GM03348 (cell line): ENCODE measurements at places on chromosomes 6 and 20.

GRCh38 chr20:54014293-54014926, 56.0 kb downstream of the BCAS1 start:
- DNase-seq, result peak; percentile 24

- DNase-seq, result peak; percentile 50
These were observed 309.9 kb upstream of the NOX3 start for GRCh38 chr6:155765275-155766194.

GRCh38 chr6:21348504-21349195, 244.9 kb upstream of the SOX4 start:
- peak; percentile 35 for DNase-seq

- DNase-seq, result no peak
These were observed 74.2 kb downstream of the ATXN1 start for GRCh38 chr6:16687045-16687444.

GRCh38 chr6:130730600-130730999, 96.6 kb upstream of the SMLR1 start:
- DNase-seq, result no peak

DNA sequence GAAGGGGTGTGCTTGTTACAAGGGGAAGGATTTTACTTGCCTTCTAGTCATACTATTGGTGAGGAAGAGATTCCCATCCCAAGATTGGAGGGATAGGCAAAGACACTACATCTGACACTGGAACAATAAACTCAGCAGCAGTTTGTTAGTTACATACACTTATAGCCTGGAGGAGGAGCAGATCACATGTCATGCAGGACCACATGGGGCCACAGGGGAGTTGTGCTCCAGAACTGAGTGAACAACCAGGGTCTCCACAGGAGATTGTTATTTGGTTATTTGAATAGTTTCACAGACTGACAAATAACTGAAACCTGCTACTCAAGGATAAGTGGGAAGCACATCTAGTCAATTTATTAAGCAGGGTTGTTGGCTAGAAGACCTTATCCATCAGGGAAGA, 559.4 kb upstream of the MANEA start:
- DNase-seq, result no peak

DNA sequence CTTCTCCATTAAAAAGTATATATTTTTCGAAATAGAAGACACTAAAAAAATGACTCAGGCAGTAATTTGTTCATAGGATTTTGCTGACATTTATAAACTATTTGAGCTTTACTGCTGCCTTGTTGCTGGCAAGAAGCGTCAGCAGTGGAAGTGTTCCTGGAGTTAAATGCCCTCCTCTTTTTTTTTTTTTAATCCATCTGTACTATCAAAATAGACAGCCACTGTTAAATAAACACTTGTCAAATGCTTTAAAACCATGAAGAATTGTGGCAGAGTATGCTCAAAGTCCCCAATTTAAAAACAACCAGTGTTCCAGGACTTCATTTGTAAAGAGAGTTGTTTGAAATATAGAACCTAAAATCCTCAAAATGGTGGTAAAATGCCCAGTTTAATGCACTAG, 253.8 kb downstream of the NKAIN2 start:
- DNase-seq, result no peak

DNA sequence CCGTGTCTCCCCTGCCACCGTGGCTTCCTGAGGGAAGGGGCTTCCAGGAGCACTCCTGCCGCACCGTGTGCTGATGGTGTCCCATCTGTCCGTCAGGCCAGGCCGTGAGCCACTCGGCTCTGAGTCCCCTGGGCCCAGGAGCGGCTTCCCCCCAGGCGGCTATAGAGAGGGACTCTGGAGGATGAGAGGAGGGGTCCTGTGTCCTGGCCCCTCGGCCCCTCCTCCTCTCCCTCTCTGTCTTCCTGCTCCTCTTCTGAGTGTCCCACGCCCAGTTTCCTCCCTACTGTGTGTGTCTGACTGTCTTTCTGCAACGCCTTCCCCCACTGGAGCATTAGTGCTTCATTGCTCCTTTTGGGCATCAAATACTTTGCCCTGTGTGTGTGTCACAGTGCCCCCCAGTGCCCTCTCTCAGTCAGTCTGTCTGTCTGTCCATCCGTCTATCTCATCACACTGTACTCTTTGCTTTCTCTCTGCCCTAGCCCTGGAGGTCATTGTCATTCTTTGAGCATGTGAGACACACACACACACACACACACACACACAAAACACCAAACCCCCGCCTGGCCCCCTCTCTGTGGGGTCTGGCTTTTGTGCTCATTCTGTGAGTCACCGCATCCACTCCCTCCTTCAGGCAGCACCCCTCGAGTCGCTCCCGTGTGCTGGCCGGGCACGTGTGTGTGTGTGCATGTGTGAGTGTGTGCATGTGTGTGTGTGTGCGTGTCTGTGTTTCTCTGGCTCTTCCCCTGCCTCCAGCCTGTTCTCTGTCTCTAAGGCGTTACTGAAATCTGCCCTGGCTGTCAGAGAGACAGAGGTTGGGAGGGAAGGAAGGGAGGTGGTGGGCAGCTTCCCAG, 71.9 kb downstream of the SRC start:
- DNase-seq, result peak; percentile 47

- DNase-seq, result no peak
These were observed 9.7 kb downstream of the LINC00237 start for GRCh38 chr20:21096321-21097043.

DNA sequence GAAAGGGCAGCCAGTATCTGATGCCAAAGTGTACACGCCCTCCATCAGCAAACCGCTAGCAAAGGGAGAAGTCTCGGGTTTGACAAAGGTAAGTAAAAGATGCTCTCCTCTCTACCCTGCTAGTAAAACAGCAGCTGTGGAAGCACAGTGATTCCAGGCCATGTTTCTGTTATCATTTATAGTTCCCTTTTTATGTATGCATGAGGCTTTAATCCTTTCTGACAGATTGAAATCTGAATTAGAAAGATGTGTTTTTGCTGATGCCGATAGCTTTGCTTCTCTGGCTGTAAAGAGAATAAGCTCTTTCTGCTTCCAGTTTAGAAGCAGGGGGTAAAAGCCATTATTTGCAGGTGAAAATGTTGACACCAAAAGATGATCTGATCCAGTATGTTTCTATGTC, 392.4 kb upstream of the SOX4 start:
- DNase-seq, result no peak

- DNase-seq, result no peak
These were observed 23.7 kb downstream of the SPATA2 start for GRCh38 chr20:49891476-49892110.

- no peak for DNase-seq
These were observed 105.5 kb downstream of the PTPRK start for GRCh38 chr6:128414943-128415342.

DNA sequence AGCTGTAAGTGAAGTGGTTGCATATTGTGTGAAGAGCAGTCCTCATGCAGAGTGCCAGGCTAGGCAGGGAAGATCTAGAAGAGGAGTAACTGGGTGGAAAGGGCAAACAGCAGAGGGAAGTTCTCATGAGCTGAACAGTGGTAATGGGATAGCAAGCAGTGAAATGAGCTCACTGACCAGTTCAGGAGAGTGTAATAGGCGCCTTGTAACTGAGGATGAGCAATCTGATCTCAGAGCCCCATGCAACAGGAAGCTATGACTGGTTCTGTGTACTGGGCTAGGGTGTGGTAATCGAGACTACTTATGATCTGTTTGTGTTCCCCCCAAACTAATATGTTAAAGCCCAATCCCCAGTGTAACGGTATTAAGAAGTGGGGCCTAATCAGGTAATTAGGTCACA, 98.6 kb downstream of the RFX6 start:
- no peak for DNase-seq

- DNase-seq, result no peak
These were observed 59.3 kb upstream of the AKAP12 start for GRCh38 chr6:151180330-151181048.

- no peak for DNase-seq
These were observed 142.9 kb downstream of the CDC5L start for GRCh38 chr6:44530209-44530909.

DNA sequence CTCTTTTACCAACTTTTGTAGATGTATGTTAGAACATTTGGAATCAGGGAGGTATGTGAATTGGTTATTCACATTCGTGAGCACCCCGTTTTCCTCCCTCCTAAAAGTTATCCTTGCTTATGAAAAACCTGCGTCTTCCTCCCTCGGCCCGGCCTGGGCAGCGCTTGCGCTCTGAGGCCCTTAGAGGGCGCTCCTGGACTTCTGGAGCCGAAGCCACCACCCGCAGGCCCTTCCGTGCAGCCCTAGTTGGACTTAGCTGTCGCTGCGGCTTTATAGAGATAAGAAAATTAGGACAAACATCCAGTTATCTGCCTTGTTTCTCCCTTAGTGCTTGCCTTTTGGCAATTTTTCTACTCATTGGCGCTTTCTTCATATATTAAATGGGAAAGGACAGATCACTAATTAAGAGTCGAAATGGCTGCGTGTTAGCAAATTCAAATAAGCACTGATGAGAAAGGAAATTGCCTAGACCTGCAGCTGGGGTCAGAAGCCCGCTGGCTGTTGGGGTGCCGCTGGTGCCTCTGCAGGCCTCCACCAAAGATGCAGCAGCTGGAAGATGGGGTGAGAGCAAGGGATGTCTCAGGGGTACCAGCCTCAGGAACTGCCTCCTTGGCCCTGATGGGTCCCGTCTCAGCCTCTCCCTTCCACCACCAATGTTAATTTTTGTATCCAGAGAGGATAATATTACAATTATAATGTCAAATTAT, 5.2 kb downstream of the FNDC1 start:
- DNase-seq, result peak; percentile 85

- no peak for DNase-seq
These were observed 566.6 kb upstream of the ID4 start for GRCh38 chr6:19270616-19271015.

DNA sequence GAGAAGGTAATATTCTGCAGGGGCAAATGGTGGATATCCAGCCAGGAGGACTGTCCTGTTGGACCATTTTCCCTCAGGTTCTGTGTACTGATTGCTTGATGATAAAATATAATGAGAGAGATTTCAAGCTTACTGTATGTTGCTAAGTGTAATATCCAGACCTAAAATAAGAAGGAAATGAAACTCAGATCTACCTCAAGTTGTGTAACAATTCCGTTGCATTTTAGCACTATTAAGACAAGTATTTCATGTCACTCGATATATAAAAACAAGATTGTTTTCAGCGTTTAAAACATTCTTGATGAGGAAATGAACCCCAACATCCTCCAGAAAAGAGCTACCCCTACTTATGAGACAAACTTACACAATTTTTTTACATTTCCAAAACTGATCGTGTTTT, 57.2 kb downstream of the RGS17 start:
- DNase-seq, result no peak

DNA sequence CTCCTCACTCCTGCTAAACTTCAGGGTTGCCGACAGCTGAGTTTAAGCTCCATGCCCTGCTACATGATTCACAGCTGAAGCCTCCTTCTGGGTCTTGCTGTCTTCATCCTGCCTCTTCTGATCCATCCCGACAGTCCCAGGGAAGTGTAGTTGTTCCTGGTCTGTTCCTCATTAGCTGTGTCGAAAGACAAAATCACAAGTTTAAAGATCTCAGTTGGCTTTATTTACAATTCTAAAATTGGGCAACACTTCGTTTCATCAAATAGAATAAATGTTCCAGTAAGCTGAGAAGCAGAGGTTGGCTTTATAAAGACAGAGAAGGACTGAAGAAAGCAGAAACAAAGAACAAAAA, 4.1 kb upstream of the SLC2A10 start:
- DNase-seq, result peak; percentile 78

- no peak for DNase-seq
These were observed 150.4 kb upstream of the PHACTR3 start for GRCh38 chr20:59453759-59454560.

DNA sequence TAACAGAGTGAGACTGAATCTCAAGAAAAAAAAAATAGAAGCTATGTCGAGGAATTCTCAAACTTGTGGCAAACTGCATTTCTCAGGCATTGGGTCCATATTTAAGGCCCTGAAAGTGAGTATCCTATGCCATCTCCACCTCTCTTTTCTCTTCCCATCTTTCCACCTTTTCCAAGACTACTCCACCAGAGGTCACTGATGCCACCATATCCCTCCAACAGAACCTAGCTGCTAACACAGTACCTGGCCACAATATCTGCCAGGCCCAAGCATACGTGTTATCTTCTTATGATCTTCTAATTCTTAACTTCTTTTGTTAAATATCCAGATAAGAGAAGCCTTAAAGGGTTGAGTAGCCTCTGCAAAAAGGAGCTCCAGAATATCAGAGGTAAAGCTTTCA, 8.2 kb upstream of the ADGRF4 start:
- DNase-seq, result no peak

- DNase-seq, result no peak
These were observed 172.1 kb downstream of the CDKAL1 start for GRCh38 chr6:20706238-20706938.

DNA sequence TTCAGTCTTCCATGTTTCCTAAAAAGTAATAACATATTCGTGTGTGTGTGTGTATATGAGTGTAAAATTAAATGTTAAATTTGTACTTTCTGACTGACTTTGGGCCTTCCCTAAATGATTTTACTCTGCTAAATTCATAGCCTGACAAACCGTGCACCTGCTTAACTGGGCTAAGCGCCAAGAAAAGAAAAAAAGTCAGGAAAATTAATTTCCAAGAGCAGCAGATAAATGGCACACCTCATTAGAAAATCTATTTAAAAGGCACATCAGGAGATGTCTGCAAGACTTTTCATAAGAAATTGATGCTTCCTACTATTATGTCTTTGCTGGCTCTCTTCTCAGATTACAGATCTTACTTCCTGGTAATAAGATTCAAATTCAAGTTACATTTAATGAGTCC, 72.4 kb downstream of the TRDN start:
- no peak for DNase-seq

- DNase-seq, result peak; percentile 6
These were observed 669 bp upstream of the TMEM30A start for GRCh38 chr6:75285283-75285639.

DNA sequence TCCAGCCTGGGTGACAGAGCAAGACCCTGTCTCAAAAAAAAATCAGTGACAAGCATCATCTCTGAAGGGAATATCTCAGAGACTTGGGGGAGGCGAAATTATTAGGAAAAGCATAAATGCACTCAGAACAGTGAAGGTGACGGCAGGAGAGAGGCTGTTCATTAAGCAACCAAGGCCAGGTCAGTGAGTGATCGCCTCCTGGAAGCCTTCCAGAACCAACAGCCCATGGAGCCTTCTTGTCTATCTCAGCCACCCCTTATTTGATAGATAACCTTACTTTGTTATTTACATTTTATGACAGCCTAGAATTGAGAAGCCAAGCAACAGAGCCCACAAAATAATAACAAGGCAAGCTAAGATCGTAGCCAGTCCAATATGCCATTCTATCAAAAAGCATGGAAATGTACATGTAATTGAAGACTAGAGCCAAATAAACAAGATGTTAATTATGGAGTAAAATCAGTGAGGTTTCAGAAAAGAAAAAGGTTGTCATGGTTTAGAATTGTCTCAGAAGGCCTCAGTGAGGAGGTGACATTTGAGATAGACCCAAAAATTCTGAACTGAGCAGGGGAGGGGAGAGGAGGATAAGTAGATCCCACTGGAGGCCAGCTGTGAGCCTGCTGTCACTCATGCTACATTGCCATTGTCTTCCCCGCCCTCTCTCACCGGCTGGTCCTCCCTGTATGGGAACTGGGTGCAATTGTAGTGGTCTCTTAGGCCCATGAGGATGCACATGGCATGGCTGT, 17.8 kb downstream of the BNIP5 start:
- DNase-seq, result no peak

GRCh38 chr6:151649835-151650234, 156.0 kb downstream of the CCDC170 start:
- DNase-seq, result no peak

GRCh38 chr6:16705081-16705993, 55.9 kb downstream of the ATXN1 start:
- no peak for DNase-seq

GRCh38 chr6:144362042-144363018, 77.2 kb downstream of the UTRN start:
- no peak for DNase-seq
